GM18507 (cell line): ENCODE measurements at places on chromosomes 2 and 18.

DNA sequence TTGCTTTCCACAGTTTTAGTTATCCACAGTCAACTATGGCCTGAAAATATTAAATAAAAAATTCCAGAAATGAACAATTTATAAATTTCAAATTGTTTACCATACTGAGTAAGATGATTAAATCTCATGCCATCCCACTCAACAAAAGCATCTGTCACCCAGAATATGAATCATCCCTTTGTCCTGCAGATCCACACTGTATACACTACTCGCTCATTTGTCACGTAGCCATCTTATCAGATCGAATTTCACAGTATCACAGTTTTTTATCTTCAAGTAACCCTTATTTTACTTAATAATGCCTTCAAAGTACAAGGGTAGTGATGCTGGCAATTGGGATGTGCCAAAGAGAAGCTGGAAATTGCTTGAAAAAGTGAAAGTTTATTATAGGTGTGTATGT lies 291.8 kb upstream of the LRATD1 start:
- DNase-seq: no peak

DNA sequence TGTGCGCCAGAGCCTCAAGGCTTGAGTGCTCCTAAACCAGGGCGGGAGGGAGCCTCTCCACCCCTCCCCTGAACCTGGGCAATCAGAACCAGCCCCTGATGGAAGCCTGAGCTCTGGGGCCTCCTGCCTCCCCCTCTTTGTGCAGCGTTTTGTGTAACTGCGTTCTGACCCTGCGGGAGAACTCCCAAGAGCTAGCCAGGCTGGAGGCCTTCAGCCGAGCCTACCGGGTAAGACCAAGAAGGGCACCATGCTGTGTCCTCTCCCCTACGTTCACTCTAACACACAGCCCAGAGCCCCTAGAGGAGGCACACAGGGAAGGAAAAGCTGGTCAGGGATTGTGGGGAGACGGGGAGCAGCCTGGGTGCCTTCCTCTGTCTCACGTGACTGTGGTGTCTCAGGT lies 108.0 kb downstream of the PLB1 start:
- DNase-seq: no peak

GRCh38 chr18:35713545-35713944 lies 132.0 kb downstream of the GALNT1 start:
- no peak for DNase-seq

GRCh38 chr2:188922191-188922590 lies 52.0 kb upstream of the COL3A1 start:
- no peak for DNase-seq

DNA sequence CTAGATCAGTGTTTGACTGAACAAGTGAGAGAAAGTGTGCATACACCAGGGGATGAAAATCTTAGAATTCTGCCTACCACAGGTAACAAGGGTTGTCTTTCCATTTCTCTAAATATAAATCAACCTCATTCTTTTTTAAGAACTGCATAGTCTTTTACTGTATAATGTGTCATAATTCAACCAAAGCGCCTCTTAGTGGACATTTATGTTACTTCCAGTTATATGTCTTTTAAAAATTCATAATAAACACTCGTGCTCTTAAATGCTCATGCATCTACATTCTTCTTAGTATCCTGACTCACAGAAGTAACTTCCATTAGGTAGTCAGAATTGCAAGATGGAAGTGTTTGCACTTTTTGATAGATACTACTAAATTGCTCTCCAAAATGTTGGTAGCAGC lies 76.2 kb downstream of the CHRNA1 start:
- no peak for DNase-seq
